Bladder microvascular endothelial cell (primary cell): ENCODE measurements at places on chromosomes 4 and X. TPM values are rescaled to one million over a fixed set of nuclear protein-coding genes. Genes with fewer than 3 reads are reported as not detected.

Gene RS1
- total RNA-seq, result not detected in 2 replicates

Gene EREG
- total RNA-seq, result under 0.01 TPM in 1 of 2 replicates, not detected in the other

Gene HTN1
- not detected in 2 replicates for total RNA-seq

Gene ATP8A1
- 16.5 and 26.3 TPM in 2 replicates for total RNA-seq

Gene TMPRSS11B
- not detected in 2 replicates for total RNA-seq

Gene MAGEC2
- total RNA-seq, result not detected in 2 replicates

Gene TSPAN6
- total RNA-seq, result 32.4 and 84.7 TPM in 2 replicates
